Occipital lobe (tissue), 3 donors: ENCODE measurements at places on chromosomes 2 and 18.

GRCh38 chr18:4789506-4789905, 334.4 kb upstream of the DLGAP1 start:
- DNase-seq = no peak

DNA sequence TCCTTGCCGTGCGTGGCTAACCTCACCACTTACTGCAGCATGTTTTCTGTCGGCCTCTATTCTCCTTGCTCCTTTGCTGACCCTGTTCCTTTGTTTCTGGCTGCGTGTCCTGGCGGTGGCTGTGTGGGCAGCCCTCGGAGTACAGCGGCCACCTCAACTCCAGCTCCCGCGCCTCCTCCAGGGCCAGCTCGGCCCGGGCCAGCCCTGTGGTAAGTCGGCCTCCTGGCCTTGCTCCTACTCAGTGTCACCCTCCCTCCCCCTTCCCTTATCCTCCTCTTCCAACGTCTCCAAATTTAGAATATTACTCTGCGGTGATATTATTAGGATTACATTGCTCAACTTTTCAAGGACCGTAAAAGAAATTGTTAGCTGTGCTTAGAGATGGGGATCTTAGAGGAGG, 59.5 kb upstream of the RBM44 start:
- no peak for DNase-seq

GRCh38 chr2:104790100-104790811, 63.7 kb upstream of the POU3F3 start:
- no peak for DNase-seq

DNA sequence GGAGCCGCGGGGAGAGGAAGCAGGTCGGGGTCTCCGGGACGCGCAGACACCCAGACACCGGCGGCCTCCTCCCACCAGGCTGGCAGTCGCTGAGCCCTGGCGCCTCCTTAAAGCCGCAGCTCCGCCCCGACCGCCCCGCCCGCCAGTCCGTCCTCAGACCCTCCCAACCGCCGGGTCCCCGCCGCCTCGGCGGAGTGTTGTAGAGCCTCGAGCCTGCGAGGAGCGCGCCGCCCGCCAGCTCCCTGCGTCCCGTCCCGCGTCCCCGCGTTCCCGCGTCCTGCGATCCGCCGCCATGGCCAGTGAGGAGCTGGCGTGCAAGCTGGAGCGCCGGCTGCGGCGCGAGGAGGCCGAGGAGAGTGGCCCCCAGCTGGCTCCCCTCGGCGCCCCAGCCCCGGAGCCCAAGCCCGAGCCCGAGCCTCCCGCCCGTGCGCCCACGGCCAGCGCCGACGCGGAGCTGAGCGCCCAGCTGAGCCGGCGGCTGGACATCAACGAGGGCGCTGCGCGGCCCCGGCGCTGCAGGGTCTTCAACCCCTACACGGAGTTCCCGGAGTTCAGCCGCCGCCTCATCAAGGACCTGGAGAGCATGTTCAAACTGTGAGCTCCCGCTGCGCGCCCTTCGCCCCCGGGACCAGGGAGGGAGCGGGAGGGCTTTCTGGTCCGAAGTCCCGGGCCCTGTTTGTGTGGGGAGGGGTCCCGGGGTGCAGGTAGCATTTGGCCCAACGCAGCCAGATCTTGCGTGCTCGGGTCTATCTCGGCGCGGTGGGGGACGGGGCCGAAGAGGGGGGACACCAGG, at the start of gene EFHD1:
TSS of gene EFHD1 (plus strand) at position 192 of the 793 bp plus-strand sequence. CDS start at position 293, 101 bp downstream.
- peak; percentile 78 for DNase-seq

GRCh38 chr2:48347712-48348111, 182.2 kb upstream of the STON1 start:
- DNase-seq = no peak
